ENCODE measurements at places on chromosomes 13 and 19.

DNA sequence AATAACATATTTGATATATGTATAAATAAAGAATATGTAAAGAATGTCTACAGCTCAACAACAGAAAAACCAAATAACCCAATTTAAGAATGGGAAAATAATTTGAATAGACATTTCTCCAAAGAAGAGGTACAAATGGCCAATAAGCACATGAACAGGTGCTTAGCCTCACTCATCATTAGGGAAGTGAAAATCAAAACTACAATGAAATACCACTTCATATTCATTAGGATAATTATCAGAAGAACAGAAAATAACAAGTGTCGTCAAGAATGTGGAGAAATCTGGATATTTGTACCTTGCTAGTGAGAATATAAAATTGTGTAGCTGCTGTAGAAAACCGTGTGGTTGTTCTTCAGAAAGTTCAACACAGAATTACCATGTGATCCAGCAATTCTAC, 8.4 kb upstream of the SUPT20H start:
- DNase-seq, result no peak

DNA sequence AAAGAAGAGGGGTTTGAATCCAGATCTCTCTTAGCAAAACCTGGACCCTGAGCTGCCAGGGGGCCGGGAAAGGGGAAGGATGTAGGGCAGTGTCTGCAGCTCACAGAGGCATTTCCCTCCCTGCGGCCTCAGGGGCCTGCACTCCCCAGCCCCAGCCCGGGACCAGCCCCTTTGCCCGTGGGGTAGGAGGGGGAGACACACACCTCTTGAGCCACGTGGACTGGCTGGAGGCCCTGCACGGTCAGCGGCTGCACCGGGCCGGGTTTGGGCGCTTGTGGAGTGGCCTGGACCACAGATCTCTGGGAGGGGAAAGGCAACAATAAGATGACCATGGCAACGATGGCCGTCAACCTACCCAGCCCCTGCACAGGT, 26.9 kb downstream of the RFX1 start:
- DNase-seq, result no peak

- no peak for DNase-seq
These were observed 25.1 kb upstream of the MYDGF start for GRCh38 chr19:4695224-4695731.

- DNase-seq, result no peak
These were observed 69.0 kb downstream of the LRCH1 start for GRCh38 chr13:46621792-46622629.

GRCh38 chr19:18425515-18426415, 6.6 kb downstream of the SSBP4 start:
- no peak for DNase-seq

DNA sequence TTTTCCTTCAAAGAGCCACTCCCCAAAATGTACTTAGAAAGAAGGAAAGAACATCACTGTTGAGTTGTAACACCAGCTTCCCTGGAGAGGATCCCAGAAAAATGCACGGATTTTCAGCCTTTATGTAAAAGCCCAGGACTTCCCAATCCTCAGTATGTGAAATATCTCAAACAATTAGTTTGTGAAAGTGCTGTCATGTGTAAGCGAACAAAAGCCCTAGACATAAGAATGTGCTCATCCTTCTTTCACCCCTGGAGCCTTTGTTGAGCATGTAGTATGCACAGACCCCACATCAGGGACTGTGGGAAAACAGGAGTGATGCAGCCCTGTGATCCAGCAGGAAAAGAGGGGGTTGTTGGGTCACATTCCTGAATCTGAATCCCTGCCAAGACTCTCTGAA, 441.4 kb upstream of the ZNF507 start:
- no peak for DNase-seq

DNA sequence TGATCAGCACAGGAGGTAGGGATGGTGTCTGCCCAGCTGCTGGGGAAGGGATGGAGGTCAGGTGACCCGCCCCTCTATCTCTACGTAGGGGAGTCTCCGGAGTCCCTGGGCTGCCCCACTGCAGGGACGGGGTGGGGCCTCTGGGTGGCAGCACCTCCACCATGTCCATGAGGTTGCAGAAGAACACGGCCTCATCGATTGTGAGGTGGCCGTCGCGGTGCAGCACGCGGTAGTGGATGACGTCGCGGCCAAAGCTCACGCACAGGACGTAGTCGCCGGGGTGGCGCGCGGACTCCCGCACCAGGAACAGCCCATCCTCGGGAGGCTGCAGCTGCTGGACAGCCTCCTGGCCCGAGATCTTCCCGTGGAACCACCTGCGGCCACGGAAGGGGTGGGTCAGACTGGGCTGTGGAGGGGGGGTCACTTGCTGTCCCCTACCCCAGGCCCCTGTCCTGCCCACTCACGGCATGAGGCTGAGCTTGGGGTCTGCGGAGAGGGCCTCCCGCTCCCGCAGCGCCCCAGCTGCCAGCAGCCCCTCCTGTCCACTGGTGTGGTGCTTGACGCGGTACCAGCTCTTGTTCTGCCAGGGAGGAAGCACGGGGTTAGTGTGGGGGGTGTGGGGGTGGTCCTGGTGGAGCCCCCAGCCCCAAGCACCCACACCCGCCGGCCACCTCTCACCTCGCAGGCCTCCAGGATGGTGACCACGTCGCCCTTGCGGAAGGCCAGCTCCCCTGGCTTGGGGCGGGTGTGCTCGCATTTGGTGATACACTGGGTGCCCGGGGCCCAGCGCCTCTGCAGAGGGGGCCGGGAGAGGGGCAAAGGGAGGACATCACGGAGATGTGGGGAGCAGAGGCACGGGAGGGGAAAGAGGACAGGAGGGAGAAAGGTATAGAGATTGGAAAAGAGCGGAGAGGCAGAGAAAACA, 2.3 kb downstream of the MATK start:
- no peak for DNase-seq

GRCh38 chr13:50282016-50282415, 266.8 kb downstream of the KCNRG start:
- DNase-seq, result no peak

- no peak for DNase-seq
These were observed 37.5 kb upstream of the XPO4 start for GRCh38 chr13:20940083-20940482.
